ENCODE measurements at places on chromosomes 2 and 18.

DNA sequence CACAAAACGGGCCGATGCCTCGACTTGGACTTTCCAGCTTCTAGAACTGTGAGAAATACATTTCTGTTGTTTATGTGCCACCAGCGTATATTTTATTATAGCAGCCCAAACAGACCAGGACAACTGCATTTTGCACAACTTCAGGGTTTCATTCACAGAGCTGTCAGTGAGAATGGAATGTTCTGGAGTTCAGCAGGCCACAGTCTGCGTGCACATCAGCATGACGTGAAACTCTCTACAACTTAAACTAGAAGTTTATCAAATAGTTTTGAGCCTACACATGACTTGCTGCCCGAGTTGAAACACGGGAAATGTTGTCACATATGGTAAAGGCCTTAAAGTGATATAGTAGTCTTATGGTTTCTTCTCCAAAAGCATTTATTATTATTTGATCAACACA is 3.9 kb upstream of the TRIB2 start:
- no peak for DNase-seq

DNA sequence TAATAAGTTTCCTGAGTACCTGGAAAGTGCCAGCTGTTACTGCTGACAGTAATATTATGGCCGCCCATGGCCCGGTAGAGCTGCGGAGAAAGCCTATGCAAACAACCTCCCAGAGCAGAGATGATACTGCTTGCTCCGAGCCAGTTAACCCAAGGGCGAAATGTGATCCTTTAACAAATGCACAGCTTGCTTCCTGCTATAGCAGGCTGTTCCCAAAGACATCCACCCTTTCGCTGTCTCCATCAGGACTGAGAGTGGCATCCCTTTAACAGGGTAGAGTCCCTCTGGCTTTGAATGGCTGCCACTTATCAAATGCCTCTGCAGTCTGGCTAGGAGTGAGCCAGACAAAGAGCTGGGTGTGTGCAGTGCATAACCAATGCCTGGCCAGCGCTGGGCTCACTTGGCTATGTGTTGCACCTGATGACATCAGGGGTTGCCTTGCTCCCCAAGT is 69.7 kb upstream of the DAPL1 start:
- no peak for DNase-seq

GRCh38 chr2:70532244-70532935 is 21.2 kb downstream of the TGFA start:
- DNase-seq: no peak

DNA sequence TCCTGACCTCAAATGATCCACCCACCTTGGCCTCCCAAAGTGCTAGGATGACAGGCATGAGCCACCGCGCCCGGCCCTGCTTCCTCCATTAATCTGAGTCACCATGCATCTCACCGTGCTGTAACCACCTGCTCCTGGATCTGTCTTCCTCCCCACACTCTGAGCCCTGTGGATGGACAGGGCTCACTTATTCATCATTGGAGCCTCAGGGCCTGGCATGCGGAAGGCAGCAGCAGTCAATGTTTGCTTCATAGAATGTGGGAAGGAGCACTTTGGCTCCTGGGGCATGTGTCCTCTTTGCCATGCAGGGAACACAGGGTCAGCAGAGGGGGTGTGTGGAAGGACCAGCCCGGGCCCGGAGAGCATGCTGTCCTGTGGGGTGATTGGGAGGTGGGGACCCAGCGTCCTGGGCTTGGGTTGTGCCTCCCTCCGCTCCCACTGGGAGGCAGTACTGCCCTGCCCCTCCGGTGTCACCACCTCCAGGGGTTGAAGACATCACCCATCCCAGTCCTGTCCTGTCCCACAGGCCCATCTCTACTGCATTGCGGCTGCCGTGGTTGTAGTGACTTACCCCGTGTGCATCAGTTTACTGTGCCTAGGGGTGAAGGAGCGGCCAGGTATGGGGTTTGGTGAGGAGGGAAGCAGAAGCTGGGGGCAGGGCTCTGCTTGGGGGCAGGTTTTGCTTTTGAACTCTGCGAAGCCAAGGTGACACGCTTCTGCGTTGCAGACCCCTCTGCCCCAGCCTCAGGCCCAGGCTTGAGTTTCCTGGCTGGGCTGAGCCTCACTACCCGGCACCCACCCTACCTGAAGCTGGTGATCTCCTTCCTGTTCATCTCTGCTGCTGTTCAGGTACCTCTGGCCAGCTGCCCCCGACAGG is 11.5 kb downstream of the MFSD2B start:
- peak; percentile 31 for DNase-seq

GRCh38 chr2:43461453-43462073 is 134.3 kb downstream of the THADA start:
- DNase-seq: no peak

GRCh38 chr18:2894841-2895370 is 48.1 kb downstream of the EMILIN2 start:
- no peak for DNase-seq

- DNase-seq: no peak
Measured at GRCh38 chr18:22465859-22466457, 48.2 kb upstream of the CTAGE1 start.
